ENCODE measurements at places on chromosomes 5 and 9.
A peak's percentile ranks its signal among the peaks of the same experiment; 100 is the strongest.

DNA sequence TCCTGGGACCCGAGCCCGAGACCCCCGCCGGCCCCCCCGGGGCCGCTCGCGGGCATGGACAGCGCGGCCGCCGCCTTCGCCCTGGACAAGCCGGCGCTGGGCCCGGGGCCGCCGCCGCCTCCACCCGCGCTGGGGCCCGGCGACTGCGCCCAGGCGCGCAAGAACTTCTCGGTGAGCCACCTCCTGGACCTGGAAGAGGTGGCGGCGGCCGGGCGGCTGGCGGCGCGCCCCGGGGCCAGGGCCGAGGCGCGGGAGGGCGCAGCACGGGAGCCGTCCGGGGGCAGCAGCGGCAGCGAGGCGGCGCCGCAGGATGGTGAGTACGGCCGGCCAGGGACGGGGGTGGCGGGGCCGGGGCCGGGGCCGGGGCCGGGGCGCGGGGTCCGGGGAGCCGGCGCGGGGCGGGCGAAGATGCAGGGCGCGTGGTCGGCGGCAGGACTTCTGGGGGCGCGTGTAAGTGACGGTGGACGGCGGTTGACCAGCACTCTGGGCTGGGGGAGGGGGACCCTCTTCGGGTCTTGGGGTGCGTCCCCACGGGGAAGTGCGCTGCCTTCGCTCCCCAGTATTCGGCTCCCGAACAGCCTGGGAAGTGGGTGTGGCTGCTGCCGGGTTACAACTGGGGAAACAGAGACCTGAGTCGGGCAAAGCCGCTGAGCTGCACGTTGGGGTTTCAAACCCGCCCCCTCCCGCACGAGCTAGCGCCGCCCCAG, 520 bp downstream of the PRRX2 start:
- peak; percentile 44 for DNase-seq

DNA sequence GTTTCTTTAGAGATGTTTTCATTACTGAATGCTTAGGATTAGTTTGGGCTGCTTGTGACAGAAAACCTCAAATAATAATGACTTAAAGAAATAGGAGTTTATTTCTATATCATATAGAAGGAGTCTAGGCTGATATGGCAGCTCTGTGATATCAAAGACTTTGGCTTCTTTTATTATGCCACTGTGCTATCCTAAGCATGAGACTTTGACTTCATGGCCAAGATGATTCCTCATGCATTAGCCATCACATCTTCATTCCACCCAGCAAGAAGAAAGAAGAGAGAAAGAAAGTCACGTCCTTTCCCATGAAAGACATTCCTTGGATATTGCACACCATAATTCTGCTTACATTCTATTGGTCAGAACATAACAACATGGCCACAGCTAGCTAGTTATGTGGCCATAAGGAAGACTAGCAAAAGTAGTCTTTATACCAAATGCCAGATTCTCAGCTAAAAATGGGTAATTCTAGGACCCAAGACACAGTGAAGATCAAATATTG, 76.2 kb downstream of the DAPK1 start:
- DNase-seq: peak; percentile 46

- no peak for DNase-seq
These were observed 351.2 kb downstream of the ZNF608 start for GRCh38 chr5:124395287-124395686.

DNA sequence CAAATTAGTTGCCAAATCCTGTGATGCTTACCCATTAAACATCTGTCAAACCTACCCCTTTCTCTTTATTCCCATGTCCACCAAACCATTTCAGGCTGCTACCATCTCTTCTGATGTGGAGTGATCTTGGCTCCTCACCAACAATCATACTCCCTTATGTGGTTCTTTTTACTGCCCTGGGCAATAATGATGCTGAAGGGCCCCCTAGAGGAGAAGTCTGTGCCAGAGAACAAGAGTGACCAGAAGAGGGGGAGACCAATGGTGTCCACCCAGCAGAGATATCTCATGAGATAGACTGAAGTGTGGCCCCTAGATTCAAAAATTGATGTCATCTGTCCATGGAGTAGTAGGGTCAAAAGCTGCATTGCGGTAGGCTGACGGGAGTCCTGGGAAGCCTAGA, 10.9 kb downstream of the LRRC70 start:
- DNase-seq: no peak

GRCh38 chr5:35852773-35853172, 3.9 kb upstream of the IL7R start:
- DNase-seq: no peak

DNA sequence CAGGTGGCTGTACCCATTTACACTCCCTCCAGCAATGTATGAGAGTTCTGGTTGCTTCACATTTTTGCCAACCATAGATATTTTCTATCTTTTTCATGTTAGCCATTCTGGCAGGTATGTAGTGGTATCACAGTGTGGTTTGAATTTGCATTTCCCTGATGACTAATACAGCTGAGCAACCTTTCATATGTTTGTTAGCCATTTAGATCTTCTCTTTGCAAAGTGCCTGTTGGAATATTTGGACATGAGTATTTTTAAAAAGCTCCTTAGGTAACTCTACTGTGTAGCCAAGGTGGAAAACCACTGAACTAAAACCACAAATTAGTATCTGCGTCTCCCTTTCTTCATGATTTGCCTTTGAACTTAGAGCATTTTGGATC, 31.9 kb downstream of the IRF1 start:
- DNase-seq: no peak

GRCh38 chr9:87874304-87874623, 8.4 kb upstream of the SPATA31E1 start:
- DNase-seq: no peak

- DNase-seq: no peak
These were observed 108.2 kb downstream of the KLHL3 start for GRCh38 chr5:137627706-137628105.

All from AG20443 (cell line).